Stimulated activated CD4-positive, alpha-beta T cell treated with anti-CD3 and anti-CD28 coated beads, TNF-alpha, amount 100 ng/mL, for 48 hours (primary cell): ENCODE measurements at places on chromosomes 2 and 18.

DNA sequence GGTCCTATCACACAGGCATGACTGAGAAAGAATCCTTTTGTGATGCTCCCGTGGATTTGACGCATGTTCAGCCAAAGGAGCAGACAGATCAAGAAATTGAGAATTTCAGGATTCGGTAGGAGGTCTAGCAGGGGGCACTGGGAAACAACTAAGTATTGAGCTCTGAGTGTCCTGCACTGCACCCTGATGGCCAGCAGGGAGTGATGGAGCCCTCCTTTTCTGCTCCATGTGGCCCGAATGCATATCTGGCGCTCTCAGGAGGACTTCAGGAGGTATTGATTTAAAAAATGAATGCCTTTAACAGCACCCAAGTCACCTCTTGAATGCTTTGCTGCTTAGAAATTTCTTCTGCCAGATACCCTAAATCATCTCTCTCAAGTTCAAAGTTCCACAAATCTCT is 58.0 kb downstream of the ZNF519 start:
- no peak for DNase-seq

GRCh38 chr18:8895341-8895740 is 190.0 kb downstream of the MTCL1 start:
- no peak for DNase-seq

GRCh38 chr18:71114550-71115210 is 825.8 kb downstream of the SOCS6 start:
- no peak for DNase-seq

DNA sequence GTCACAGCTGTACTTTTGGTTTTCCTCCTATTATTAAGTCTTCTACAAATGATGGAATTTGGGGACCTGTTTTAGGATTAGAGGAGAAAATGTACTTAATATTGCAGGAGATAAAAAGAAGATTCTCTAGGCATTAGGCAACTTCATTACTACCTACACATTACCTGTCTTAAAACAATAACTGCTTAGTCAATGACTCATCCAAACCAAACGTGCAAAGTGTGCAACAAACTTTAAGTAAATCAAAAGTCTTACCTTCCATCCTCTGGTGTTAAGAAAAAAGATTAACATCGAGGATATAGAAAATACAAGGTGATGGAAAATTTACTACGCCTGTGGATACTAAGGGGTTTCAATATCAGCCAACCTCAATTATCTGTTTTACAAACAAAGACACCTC is 285.3 kb upstream of the KYNU start:
- DNase-seq, result no peak

DNA sequence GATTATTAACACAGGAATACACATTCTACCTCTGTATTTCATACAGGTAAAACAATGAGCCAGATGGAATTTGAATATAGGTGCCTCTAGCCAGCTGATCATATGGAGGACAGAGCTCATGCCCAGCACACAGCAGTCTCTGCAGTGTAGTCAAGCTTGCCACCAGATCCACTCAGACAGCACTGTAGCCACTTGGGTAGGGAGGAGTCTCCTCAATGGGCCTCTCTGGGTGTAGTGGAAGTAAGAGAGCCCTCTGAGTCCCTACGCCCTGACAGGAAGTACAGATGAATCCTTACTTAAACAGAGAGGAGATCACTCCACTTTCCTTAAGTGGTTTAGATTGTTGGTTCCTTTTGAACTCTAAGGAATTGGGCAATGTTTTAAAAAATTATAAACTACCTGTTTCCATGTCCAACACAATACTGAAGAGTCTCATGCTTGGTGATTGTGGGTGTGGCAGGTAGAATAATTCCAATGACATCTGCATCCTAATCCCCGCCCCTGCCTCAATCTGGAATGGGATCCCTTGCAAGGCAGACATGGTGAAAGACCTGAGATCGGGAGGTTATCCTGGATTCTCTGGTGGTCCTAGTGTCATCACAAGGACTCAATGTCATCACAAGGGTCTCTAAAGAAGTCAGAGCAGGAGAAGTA is 23.0 kb upstream of the TMEM200C start:
- DNase-seq, result no peak
